ENCODE measurements at places on chromosomes 7 and 10.

- no peak for DNase-seq
These were observed 797.3 kb downstream of the XPNPEP1 start for GRCh38 chr10:109126016-109126415.

- no peak for DNase-seq
These were observed 2.1 kb upstream of the CRHR2 start for GRCh38 chr7:30684351-30684750.

DNA sequence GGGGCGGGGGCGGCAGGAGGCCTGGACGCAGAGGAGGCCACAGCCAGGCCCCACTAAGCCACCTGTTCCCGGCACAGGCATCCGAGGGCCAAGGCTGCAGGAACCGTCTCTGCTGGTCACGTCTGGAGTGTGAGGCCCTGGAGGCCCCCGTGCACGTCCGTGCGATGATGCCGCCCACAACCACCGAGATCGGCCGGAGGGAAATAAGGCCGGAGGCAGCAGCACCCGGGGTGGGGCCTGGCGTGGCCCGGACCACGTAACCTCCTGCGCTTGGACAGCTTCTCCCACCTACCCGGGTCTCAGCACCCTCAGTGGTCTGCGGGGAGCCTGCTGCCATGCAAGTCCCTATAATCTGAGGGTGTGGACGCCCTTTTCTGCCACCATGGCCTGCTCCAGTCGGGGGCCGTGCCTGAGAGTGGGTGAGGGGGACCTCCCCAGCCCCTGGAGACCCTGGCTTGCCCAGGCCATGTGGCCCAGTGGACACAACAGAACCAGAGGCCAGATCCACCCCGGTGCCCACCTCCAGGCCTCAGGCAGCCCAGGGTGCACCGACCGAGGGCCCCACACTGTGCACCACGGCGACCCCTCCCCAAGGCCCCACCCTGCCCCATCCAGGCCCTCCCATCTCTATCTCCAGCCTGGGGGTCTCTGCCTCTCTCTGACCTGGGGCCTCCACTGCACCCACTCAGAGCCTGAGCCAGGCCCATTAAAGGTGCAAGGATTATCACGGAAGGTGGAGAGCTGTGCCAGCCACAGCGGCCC, 83.1 kb downstream of the PDGFA start:
- DNase-seq = no peak

DNA sequence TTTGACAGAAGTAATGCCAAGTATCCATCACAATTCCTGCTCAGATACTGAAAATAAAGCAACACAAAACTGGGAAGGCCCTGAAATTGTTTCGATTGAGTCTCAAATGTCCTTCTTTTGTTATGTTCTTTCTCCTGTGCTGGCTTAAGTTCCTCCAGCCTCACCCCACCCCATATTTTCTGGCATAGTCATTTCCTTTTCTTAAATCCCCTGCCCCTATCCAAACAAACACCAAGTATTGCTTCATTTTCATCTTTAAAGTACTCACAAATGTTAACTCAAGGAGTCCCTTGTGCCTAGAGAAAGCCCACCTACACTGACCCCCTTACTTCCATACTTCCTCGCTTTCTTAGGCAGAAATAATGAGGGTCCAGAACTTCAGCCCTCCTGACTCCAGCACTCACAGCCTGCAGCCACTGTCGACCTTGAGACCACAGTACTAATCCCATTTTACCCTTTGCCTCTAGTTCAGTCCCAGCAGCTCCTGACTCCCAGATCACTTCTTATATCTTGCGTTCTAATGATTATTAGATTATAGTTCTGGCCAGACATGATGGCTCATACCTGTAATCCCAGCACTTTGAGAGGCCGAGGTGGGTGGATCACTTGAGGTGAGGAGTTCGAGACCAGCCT, 73.2 kb upstream of the ST8SIA6 start:
- DNase-seq = no peak

- no peak for DNase-seq
These were observed 108.7 kb downstream of the ITIH5 start for GRCh38 chr10:7558036-7558435.

DNA sequence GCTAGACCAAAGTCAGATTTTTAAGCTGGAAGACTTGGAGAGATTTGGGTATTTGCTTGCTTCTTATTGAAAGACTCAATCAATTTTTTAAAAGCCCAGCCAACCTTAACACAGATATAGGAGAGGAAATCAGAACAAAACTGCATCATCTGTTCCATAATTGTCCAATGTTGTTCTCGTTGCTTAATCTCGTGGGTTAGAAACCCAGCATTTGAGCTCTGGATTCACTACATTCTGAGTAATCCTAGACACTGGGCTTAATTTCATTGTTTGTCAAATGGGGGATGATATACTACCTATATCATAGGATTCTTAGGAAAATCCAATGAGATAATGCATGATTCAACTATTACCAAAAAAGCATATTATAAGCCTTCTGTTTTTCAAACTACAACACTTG, 48.9 kb downstream of the CALD1 start:
- no peak for DNase-seq

DNA sequence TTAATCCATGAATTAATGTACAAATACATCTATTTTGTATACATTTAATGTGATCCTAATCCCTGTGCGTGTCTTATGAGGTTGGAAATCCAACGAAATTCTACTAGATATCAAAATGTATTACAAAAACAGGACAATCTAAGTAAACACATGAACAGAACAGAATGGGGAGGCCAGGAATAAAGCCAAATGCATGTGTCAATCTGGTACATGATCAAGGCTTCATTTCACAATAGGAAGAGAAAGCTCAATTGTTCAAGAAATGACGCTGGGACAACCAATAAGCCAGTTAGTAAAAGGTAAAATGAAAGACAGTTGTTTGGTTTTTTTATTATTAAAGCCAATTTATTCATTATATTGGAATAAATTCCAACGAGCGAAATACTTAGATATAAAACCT, 83.0 kb downstream of the COL13A1 start:
- no peak for DNase-seq

DNA sequence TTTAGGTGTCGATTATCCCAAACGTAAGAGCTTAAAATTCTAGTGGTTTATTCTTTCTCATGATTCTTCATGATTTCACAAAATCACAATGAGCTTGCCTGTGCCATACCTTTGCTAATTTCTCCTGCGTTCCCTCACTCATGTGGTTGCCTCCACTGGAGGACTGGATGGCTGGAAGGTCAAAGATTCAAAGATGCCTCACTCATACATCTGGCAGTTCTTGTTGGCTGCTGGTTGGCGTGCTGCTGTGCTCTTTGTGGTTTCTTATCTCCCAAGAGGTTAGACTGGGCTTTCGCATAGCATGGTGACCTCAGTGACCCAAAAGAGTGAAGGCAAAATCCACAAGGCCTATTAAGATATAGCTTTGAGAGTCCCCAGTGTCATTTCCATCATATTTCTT, 877.6 kb upstream of the AUTS2 start:
- no peak for DNase-seq

GRCh38 chr7:151025924-151026671, 1.8 kb upstream of the ATG9B start:
- no peak for DNase-seq

All from activated naive CD4-positive, alpha-beta T cell (primary cell).